Hematopoietic multipotent progenitor cell treated with erythropoietin and hydrocortisone succinate and interleukin-3 and kit ligand, for 8 days (in vitro differentiated cells): ENCODE measurements at places on chromosomes 7 and 10.

- no peak for DNase-seq
Observed at GRCh38 chr7:27221201-27221797, 21.3 kb upstream of the EVX1 start.

- DNase-seq = no peak
Observed at GRCh38 chr7:70097645-70098044, 499.4 kb downstream of the AUTS2 start.

- DNase-seq = no peak
Observed at GRCh38 chr10:5018134-5018533, 14.5 kb upstream of the AKR1C2 start.

DNA sequence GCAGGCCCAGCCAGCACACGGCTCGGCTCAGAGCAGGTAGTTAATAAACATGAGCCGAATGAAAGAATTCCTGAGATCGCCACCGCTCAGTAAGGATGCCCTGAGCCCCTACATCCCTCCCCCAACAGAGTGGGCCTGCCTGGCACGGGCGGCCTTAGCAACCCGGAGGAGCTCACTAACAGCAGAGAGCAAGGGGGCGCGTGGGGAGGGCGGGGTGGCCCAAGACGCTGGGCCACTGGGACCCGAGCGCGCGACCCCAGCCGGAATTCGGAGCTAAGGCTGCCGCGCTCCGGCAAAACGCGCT, 403 bp upstream of the ENO4 start:
- no peak for DNase-seq

GRCh38 chr10:30798646-30799185, 169.2 kb upstream of the LYZL2 start:
- DNase-seq = no peak
